ENCODE measurements at places on chromosomes 2 and 18. TPM values are rescaled to one million over a fixed set of nuclear protein-coding genes. Genes with fewer than 3 reads are reported as not detected.

Gene SFT2D3
- total RNA-seq: 4.7 TPM

GRCh38 chr2:239260546-239261327 lies 140.1 kb downstream of the HDAC4 start:
- H3K36me3 ChIP-seq: no peaks in the 10 kb centered on the region
- H3K4me1 ChIP-seq: peaks cover 23% of the 10 kb centered on the region
- no peak for DNase-seq
- no peak overlapping the region for H3K27ac ChIP-seq
- H3K4me3 ChIP-seq: no peak overlapping the region

Gene MC5R
- total RNA-seq: not detected

Gene GALNT3
- 36.3 TPM for total RNA-seq

- H3K36me3 ChIP-seq: no peaks in the 10 kb centered on the region
- H3K4me3 ChIP-seq: no peak overlapping the region
- no peaks in the 10 kb centered on the region for H3K4me1 ChIP-seq
- no peak for DNase-seq
Measured at GRCh38 chr2:43321446-43321845, 95.0 kb upstream of the ZFP36L2 start.

GRCh38 chr18:77254711-77255405 lies 5.2 kb downstream of the GALR1 start:
- no peaks in the 10 kb centered on the region for H3K36me3 ChIP-seq
- DNase-seq: no peak
- no peak overlapping the region for H3K4me3 ChIP-seq
- H3K27ac ChIP-seq: no peak overlapping the region

GRCh38 chr2:62292190-62292589 lies 96.3 kb downstream of the B3GNT2 start:
- no peak overlapping the region for H3K4me3 ChIP-seq
- H3K27ac ChIP-seq: no peak overlapping the region
- peaks cover 43% of the 10 kb centered on the region for H3K4me1 ChIP-seq

Gene TMEM247
- not detected for total RNA-seq

GRCh38 chr18:35371412-35372195 lies 5.5 kb downstream of the ZNF396 start:
- H3K4me3 ChIP-seq: no peak overlapping the region
- no peak for DNase-seq
- H3K4me1 ChIP-seq: peaks cover 6% of the 10 kb centered on the region
- no peaks in the 10 kb centered on the region for H3K27me3 ChIP-seq
- no peak overlapping the region for H3K27ac ChIP-seq

DNA sequence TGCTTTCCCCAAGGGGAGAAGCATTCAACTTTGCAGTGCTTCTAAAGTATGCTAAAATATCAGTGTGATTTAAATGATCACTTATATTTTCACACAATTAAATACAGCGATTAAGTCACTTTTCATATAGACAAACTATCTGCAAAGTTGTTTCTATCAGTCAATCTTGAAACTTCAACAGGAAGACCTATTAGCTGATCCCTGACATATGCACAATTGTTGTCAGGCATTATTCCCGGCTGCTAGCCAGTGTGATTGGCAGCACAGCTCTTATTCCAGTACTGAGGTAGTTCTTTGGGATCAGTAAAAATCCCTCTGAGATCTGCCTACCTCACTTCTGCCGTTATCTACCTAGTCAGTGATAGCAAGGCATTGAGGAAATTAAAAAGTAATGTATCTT lies 629.5 kb downstream of the NR4A2 start:
- DNase-seq: no peak
- H3K36me3 ChIP-seq: no peaks in the 10 kb centered on the region
- no peaks in the 10 kb centered on the region for H3K27me3 ChIP-seq
- no peak overlapping the region for H3K27ac ChIP-seq

- no peak for DNase-seq
- H3K27ac ChIP-seq: no peak overlapping the region
- H3K27me3 ChIP-seq: no peaks in the 10 kb centered on the region
- H3K4me3 ChIP-seq: peak overlapping the region; percentile 96
- H3K4me1 ChIP-seq: peaks cover 53% of the 10 kb centered on the region
- no peaks in the 10 kb centered on the region for H3K36me3 ChIP-seq
Measured at GRCh38 chr2:65054749-65055421, 1.3 kb upstream of the CEP68 start.

DNA sequence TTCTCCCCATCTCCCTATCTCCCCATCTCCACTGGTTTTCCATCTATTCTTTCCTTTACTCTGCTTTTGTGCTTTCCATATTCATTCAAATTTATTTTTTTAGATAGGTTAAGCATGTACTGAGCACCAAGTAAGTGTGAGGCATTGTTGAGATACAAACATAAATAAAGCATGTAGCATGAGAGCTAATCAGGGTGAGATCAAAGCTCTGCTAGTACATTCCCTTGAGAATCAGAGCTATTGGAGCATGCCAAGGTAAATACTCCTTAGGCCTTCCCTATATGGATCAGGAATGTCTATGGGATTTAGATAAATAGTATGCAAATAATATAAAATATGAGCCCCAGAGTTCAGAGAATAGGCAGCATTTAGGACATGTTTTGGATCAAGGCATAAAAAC lies 25.3 kb downstream of the BABAM2 start:
- H3K36me3 ChIP-seq: no peaks in the 10 kb centered on the region
- no peak overlapping the region for H3K4me3 ChIP-seq
- no peaks in the 10 kb centered on the region for H3K27me3 ChIP-seq
- H3K27ac ChIP-seq: peak overlapping the region; percentile 2
- peaks cover 42% of the 10 kb centered on the region for H3K4me1 ChIP-seq
- no peak for DNase-seq

DNA sequence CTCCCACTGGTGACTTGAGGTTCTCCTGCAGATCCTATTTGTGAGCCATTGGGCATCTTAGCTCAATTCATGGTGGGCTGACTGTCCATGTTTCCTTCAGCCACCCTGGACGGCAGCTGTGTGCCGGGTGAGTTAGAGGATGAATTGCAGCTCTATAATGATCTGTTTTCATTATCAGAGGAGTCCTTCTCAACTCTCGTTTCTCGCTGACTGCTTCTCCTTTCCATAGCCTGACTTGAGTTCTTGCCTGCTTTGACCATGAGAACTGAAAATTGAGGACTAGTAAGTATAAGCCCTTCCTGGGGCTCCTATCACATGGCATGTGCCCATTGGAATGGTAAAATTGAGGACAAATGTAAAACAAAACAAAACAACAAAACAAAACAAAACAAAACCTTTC lies 121.8 kb downstream of the CDC42EP3 start:
- no peaks in the 10 kb centered on the region for H3K36me3 ChIP-seq
- no peak overlapping the region for H3K27ac ChIP-seq
- H3K4me3 ChIP-seq: no peak overlapping the region
- DNase-seq: no peak
- no peaks in the 10 kb centered on the region for H3K27me3 ChIP-seq
- H3K4me1 ChIP-seq: no peaks in the 10 kb centered on the region

DNA sequence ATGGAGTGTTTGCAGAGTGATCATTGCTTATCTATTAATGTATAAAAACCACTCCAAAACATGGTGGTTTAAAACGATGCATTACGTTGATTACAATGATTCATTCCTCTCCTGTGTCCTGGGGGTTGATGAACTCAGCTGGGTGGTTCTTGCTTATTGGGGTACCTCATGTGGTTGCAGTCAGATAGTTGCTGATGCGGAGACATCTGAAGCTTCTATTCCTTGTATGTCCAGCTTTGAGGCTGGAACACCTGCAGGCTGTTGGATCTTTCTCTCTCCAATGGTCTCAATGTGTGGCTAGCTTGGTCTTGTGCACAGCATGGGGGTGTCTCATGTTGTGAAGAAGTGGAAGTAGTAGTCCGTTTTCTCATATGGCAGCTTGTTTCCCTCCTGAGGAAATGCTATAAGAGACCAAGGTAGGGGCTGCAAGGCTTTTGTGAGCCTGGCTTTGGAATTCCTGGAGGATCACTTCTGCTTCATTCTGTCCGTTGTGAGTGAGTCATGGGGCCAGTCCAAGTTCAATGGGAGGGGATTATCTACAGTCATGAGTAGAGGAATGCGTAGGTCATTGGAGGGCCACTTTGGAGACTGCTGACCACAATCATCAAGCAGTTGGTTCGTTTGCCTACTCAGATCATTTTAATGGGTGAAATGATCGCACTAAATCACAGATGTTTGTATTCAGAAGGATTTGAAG lies 601.0 kb downstream of the SLC4A3 start:
- no peak overlapping the region for H3K4me3 ChIP-seq
- H3K27ac ChIP-seq: no peak overlapping the region
- H3K36me3 ChIP-seq: no peaks in the 10 kb centered on the region
- no peaks in the 10 kb centered on the region for H3K4me1 ChIP-seq
- no peaks in the 10 kb centered on the region for H3K27me3 ChIP-seq
- peak; percentile 43 for DNase-seq

Gene OSBPL1A
- 29.6 TPM for total RNA-seq

DNA sequence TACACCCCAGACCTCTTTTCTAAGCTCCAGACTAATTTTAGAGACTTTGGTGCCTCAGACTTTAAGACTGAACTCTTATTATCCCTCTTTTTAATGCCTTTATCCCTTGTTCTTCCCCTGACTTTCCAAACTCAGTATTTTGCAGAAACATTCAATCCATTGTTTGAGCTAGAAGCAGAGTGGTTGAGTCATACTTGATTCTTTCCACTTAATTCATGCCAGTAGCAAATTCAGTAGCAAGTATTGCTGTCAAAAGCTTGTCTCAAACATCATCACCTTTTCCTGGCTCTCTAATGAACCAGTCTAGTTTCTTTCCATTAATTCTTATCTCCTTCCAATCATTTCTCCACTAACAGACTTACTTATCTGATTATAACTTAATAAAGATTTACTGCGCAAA lies 699.7 kb upstream of the ZNF804A start:
- H3K4me1 ChIP-seq: no peaks in the 10 kb centered on the region
- no peaks in the 10 kb centered on the region for H3K27me3 ChIP-seq
- no peak overlapping the region for H3K27ac ChIP-seq
- no peak for DNase-seq
- no peaks in the 10 kb centered on the region for H3K36me3 ChIP-seq

GRCh38 chr2:67600946-67601345 lies 203.8 kb downstream of the ETAA1 start:
- H3K4me1 ChIP-seq: no peaks in the 10 kb centered on the region
- no peak overlapping the region for H3K4me3 ChIP-seq
- H3K36me3 ChIP-seq: no peaks in the 10 kb centered on the region
- no peak for DNase-seq
- no peaks in the 10 kb centered on the region for H3K27me3 ChIP-seq
- H3K27ac ChIP-seq: no peak overlapping the region

Gene SERPINB10
- total RNA-seq: not detected

- H3K4me1 ChIP-seq: no peaks in the 10 kb centered on the region
- no peaks in the 10 kb centered on the region for H3K36me3 ChIP-seq
- H3K27me3 ChIP-seq: no peaks in the 10 kb centered on the region
- DNase-seq: no peak
- no peak overlapping the region for H3K27ac ChIP-seq
Measured at GRCh38 chr2:21773168-21773567, 649.4 kb downstream of the TDRD15 start.

DNA sequence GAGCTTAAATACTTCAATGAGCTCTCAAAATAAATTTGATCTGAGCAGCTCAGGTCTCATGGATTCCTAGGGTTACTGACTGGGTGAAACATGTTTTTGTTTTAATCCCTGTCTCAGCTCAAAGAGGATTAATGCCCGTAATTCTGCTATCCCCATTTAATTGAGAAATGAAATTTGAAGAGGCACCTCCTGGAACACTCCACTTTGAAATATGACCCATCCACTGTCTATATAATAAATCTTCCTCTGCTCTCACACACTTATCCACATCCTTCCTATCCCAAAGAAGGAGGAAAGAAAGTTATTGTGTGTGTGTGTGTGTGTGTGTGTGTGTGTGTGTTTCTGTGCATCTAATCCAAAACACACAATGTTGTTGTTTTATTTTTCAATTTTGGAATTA lies 2082.4 kb upstream of the PIK3C3 start:
- H3K27me3 ChIP-seq: no peaks in the 10 kb centered on the region
- H3K36me3 ChIP-seq: no peaks in the 10 kb centered on the region
- no peak overlapping the region for H3K4me3 ChIP-seq
- no peaks in the 10 kb centered on the region for H3K4me1 ChIP-seq

Gene CNGA3
- total RNA-seq: not detected

GRCh38 chr2:159684796-159685195 lies 27.5 kb upstream of the MARCHF7 start:
- no peak overlapping the region for H3K4me3 ChIP-seq
- DNase-seq: no peak
- no peaks in the 10 kb centered on the region for H3K4me1 ChIP-seq
- no peaks in the 10 kb centered on the region for H3K36me3 ChIP-seq
- no peak overlapping the region for H3K27ac ChIP-seq

Gene CDK5R2
- not detected for total RNA-seq

GRCh38 chr18:59382383-59382782 lies 23.3 kb upstream of the LMAN1 start:
- H3K27me3 ChIP-seq: no peaks in the 10 kb centered on the region
- peak; percentile 9 for DNase-seq

Gene RRM2
- total RNA-seq: 43.8 TPM

Gene RAX
- not detected for total RNA-seq

GRCh38 chr2:217903859-217904613 lies 98.8 kb downstream of the TNS1 start:
- H3K4me1 ChIP-seq: peaks cover 70% of the 10 kb centered on the region
- H3K36me3 ChIP-seq: no peaks in the 10 kb centered on the region
- no peaks in the 10 kb centered on the region for H3K27me3 ChIP-seq

Gene HAAO
- total RNA-seq: 11.5 TPM

- no peak for DNase-seq
- H3K4me3 ChIP-seq: no peak overlapping the region
- H3K27ac ChIP-seq: no peak overlapping the region
- no peaks in the 10 kb centered on the region for H3K4me1 ChIP-seq
Measured at GRCh38 chr2:52210611-52211010, 1178.7 kb upstream of the NRXN1 start.

- peaks cover 12% of the 10 kb centered on the region for H3K4me1 ChIP-seq
- peaks cover 8% of the 10 kb centered on the region for H3K27me3 ChIP-seq
- no peaks in the 10 kb centered on the region for H3K36me3 ChIP-seq
- no peak overlapping the region for H3K27ac ChIP-seq
Measured at GRCh38 chr2:168453404-168453803, 2.7 kb upstream of the CERS6 start.

Gene IL37
- 1.1 TPM for total RNA-seq

DNA sequence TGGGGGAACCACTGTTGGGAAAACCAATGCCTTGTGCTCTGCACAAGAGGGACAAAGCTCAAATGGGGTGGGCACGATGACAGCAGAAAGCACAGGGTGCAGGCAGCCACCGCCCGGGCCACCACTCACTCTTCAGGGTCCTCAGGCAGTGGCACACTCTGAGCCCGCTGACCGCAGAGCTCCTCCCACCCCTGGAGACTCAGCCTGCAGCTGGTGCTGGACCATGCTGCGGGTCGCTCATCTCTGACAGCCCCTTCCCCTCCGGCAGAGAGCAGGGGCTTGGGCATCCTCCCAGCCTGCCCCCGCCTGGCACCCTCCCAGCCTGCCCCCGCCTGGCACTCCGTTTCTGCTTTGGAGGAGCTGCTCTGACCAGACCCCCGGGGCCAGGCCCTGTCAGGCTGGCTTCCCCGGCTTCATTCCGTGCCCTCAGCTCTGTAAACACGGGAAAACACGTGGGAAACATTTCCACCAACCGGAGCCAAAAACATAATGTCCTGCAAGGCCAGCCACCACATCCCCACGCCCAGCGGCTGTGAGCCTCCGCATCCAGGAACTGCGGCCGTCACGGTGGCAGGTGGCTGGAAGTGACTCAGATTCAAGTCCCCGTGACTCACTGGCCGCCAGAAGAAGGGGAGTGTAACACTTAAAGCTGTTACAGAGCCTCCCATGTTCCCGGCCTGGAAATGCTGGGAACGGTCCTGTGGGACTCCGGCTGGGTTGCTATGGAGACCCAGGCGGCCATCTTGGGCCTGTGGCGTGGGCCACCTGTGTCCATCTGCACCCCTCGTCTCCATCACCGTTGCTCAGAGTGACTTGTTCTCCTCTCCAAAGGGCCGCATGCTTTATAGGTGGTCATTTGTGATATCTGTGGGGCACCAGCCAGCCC lies 6.8 kb upstream of the SNED1 start:
- peaks cover 21% of the 10 kb centered on the region for H3K4me1 ChIP-seq
- DNase-seq: peak; percentile 88
- no peaks in the 10 kb centered on the region for H3K27me3 ChIP-seq
- no peak overlapping the region for H3K4me3 ChIP-seq
- H3K27ac ChIP-seq: peak overlapping the region; percentile 77
- H3K36me3 ChIP-seq: no peaks in the 10 kb centered on the region
